ENCODE measurements at places on chromosomes 5 and 9.

GRCh38 chr5:45262061-45262590 lies 434.1 kb downstream of the HCN1 start:
- DNase-seq: no peak

DNA sequence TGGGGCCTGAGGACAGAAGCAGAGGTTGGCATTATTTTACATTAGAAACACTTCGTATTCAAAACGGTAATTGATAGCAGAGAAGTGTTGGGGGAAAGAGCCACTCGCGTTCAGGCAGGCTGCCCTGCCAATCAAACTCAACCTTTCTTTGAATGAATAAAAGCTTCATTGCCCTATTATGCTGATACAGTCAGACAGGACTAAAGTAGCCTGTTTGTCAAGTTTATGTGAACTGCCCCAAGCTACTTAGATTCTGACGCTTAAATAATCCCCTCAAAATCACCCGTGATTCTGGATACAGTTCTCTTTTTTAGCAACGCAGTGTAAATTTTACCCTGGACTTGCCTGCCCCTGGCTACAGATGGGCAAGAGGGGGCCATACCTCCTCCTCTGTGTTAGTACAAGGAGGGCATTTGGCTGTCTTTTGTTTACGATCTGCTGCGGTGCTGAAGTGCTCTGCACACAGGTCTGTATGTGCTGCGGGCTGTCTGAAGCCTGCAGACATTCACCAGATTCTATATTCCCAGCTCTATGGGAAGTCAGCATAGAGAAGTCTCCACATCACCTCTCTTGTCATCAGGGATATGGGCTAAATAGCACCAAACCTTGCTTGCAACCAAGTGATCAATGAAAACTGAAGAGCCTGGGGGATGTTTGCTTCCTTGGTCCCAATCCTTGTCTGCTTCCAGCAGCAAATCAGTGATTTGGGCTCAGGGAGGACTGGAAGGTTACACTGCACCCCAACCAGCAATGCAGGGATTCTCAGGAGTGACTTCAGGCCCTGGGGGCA lies 218.4 kb downstream of the EBF1 start:
- DNase-seq: no peak

DNA sequence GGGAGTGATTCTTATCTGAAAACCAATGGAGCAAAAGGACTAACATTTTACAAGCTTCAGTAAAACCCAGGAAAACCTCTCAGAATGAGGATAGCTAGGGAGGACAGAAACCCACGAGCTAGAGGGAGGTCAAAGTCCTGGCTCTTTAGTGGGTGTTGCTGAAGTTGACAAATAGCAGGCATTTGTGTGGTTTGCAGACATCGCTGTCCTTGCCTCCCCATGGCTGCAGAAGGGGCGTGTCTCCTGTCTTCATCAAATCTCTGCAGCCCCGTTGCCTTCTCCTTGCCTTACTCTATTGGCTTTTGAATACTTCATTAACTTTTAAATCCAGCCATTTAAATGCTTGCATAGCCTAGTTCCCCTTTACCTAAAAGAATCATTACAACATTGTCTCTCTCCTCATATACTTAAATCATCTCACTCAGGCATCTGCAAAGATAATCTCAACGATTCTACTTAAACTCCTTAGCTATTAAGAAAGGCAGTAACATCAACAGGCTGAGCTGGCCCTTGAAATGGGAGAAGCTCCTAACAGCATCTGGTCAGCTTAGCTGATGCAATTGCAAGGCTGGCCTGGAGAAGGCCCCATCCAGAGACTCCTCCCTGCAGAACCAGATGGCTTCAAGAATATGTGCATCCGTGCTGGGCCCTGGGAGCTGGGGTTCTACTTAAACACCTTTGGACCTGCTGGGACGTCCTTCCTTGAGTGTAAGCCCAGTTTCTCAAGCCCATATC lies 152.8 kb upstream of the TAS2R1 start:
- peak; percentile 99 for DNase-seq

GRCh38 chr9:86135371-86135770 lies 36.0 kb upstream of the GOLM1 start:
- no peak for DNase-seq

DNA sequence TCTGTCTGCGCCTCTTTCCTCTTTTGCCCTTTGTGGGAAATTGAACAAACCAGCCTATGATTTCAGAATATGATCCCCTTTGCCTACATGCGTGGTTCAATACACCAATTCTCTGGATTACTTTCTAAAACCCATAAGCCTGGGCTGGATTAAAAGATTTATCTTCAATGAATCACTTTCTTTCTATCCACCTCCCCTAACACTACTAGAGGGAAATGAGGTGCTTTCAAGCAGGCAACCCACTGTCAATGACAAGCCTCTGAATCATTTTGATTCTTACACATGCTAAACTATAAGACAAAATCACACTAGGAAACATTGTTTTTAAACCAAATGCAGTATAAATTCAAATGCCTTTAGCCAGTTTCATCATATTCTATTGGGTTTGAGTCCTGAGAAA lies 257.5 kb downstream of the AGTPBP1 start:
- no peak for DNase-seq

GRCh38 chr5:50889790-50890189 lies 223.4 kb downstream of the PARP8 start:
- peak; percentile 71 for DNase-seq

GRCh38 chr9:37611961-37612360 lies 19.6 kb upstream of the TOMM5 start:
- DNase-seq: no peak

GRCh38 chr5:82644229-82644628 lies 366.1 kb upstream of the RPS23 start:
- no peak for DNase-seq

GRCh38 chr5:145989428-145989827 lies 53.0 kb downstream of the SH3RF2 start:
- DNase-seq: no peak

GRCh38 chr5:24397601-24398000 lies 247.2 kb downstream of the CDH10 start:
- DNase-seq: no peak

- no peak for DNase-seq
These were observed 37.2 kb downstream of the MRPS27 start for GRCh38 chr5:72282878-72283277.

- no peak for DNase-seq
These were observed 2.4 kb downstream of the GLIPR2 start for GRCh38 chr9:36138901-36139300.

- DNase-seq: no peak
These were observed 13.7 kb downstream of the PITX1 start for GRCh38 chr5:135020111-135020895.

- DNase-seq: no peak
These were observed 55.8 kb downstream of the ASS1 start for GRCh38 chr9:130500340-130501180.

DNA sequence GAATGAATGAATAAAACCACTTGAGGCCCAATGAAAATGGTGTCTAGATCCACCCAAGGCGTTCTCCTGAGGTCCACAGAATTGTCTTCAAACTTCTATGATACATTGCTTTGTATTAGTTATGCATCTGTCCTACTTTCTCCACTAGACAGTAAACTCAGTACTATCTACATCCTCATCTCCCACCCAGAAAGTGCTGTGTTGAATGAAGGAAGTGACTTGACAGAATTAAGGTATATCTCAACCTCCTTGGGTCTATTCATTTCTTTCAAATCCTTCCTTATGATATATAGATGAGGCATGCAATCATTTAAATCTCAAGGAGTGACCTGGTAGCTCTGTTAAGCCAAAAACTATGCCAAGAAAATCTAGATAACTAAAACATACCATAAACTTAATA lies 15.7 kb upstream of the PDCL start:
- DNase-seq: no peak

DNA sequence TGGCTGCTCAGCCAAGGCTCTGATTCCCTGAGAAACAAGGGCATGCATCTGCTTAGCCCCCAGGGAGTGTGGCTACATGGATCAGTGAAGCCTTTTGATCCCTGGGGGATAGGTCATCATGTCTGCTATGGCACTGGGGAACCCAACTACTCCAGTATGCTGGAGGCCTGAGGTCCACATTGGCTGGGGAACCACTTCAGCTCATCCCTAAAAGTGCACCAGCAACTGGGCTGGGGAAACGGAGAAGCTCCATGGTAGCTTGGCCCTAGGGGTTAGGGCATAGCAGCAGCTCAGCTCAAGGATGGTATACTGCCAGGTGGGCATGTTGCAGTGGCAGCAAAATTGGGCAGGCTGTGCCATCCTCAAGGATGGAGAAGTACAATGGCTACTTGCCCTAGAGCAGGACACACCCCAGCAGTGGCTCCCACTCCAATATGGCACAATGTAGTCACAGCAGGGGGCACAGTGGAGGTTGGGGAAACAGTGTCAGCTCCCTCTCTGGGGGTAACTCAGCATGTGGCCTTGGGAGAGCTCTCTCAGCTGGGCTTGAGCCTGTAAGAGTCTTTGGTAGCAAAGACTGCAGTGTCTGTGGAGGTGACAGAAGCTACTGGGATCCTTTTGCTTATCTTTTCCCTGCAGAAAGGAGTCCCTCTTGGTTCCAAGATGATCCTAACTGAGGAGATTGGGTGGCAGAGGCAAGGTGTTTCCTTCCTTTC lies 111.5 kb upstream of the FSTL4 start:
- DNase-seq: no peak

- DNase-seq: no peak
These were observed 34.5 kb upstream of the BASP1 start for GRCh38 chr5:17182981-17183380.

- DNase-seq: no peak
These were observed 238.3 kb upstream of the NUDT12 start for GRCh38 chr5:103800741-103801495.

DNA sequence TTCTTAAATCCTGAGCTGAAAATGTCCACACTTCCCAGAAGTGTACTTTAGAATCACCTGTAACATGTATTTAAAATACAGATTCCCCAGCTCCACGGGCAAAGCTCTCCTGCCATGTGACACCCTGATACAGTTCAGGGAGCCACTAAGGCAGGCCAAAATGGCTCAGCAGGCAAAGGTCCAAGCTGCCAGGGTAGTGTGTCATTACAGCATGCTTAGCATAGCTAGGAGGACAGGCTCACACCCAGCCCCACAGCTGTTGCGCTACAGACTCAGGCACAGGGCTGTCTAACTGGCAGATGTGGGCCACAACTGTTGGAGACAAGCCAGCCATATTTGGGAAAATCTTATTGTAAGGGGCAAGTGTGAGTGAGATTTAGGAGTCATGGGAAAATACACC lies 73.0 kb downstream of the C9orf85 start:
- no peak for DNase-seq

GRCh38 chr5:1155191-1156032 lies 43.5 kb upstream of the SLC12A7 start:
- no peak for DNase-seq

- no peak for DNase-seq
These were observed 116.8 kb downstream of the GCNT1 start for GRCh38 chr9:76575761-76576160.

DNA sequence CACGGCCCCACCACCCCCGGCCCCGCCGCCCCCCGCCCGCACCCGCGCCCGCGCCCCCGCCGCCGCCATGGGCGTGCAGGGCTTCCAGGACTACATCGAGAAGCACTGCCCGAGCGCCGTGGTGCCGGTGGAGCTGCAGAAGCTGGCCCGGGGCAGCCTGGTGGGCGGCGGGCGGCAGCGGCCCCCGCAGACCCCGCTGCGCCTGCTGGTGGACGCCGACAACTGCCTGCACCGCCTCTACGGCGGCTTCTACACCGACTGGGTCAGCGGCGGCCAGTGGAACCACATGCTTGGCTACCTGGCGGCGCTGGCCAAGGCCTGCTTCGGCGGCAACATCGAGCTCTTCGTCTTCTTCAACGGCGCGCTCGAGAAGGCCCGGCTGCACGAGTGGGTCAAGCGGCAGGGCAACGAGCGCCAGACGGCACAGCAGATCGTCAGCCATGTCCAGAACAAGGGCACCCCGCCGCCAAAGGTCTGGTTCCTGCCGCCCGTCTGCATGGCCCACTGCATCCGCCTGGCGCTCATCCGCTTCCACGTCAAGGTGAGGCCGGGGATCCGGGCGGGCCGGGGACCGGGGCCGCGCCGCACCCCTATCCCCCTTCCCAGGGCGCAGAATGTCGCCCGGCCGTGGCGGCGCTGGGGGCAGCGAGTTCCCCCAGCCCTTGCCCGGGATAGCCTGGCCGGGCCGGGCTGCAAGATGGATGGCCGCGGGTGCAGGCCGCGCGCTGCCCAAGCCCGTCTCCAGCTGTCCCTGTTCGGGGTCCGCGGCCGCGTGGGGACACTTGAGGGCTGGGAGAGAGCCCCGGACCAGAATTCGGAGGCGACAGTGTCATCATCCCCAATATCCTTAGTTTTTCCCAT lies 594 bp downstream of the FAM120A start:
- no peak for DNase-seq

DNA sequence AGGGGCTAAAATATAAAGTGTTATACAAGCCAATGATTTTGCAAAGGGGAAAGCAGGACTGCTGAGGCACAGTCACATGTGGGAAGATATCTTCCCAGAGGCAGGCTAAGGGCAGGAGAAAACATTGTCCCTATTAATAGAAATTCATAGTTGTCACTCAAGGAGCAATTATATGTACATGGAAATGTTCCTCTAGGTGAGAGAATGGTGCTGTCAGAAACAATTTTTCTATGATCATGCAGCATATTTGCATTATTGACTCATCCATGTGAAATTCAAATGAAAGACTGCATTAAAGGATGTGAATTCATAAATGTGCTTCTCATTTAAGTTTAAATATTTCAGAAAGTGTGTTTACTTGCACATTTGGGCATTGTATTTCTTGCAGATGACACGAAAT lies 775.9 kb upstream of the CDH9 start:
- DNase-seq: no peak

DNA sequence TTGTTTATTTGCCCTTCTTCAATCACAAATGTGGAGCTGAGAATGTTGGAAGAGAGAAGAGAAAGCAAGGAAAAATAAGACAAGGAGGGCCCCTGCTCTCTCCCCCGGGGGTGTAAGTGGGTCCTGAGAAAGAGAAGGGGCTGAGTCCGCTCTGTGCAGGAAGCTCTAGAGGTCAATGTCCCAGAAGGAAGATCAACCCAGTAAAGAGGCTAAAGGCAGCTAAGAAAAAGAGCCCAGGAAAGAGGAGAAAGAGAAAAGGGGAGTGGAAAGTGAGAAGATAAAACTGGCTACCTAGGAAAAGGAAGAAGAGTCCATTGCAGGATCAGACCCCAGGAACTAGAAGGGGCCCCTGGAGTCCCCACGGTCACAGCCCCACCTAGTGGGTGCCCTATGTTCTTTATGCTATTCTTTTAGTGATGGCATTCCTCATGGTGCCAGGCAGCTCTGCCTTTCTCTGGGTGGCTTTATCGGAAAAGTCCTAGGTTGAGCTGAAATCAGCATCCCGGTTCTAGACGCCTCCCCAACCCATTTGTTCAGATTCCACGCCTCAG lies 583.4 kb downstream of the ACTL7B start:
- peak; percentile 38 for DNase-seq

- DNase-seq: no peak
These were observed 119.9 kb downstream of the C9orf152 start for GRCh38 chr9:110088099-110088498.

DNA sequence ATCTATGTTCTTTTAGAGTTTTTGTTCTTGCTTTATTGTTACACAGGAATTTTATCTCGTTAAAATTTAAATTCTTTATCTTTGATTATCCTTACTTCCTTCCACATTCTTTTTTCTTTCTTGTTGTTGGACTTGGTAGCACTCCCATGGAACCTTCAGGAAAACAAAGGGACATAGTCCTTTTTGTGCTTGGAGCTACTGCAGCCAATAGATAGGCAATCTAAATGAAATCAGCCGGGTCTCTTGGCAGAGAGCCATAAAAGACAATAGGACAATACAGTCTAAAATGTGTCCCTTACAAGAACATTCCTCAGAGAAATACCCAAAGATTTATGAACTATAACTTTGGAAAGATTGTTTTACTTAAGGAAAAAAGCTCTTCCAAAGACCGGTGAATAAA lies 548.1 kb upstream of the C9orf72 start:
- DNase-seq: no peak

GRCh38 chr9:114883709-114884108 lies 46.7 kb downstream of the TNFSF8 start:
- no peak for DNase-seq
